Adipocyte (in vitro differentiated cells): ENCODE measurements at places on chromosomes 2 and 18.

DNA sequence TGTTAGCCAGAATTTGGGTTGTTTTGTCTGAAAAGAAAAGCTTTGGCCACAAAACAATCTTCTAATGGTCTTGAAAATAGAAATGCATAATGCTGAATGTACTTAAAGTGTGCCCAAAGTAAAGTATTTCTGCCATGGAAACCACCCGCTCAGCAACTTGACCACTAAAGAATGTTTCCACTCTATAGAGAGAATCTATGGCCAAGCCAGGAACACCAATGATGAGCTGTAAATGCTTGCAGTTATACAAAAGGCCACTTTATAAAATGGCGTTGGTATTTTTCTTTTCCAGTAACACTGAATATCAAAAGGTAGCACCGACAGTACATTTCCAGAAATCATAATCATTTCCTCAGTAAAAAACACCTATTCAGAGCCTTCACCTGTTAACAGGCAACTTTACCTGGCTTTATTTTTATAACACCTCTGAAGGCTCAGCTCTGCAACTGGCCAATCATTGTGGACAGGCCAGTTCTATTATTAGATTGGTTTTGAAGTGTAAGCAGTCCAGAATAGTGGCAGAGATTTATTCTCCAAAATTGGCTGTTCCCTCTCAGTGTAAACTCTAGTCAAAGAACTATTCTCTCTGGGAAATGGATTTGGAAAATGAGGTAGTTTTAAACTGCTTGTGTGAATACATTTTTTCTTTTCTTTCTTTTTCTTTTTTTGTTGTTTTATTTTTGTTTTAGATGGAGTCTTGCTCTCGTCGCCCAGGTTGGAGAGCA lies 36.1 kb downstream of the SLC40A1 start:
- DNase-seq, result no peak

DNA sequence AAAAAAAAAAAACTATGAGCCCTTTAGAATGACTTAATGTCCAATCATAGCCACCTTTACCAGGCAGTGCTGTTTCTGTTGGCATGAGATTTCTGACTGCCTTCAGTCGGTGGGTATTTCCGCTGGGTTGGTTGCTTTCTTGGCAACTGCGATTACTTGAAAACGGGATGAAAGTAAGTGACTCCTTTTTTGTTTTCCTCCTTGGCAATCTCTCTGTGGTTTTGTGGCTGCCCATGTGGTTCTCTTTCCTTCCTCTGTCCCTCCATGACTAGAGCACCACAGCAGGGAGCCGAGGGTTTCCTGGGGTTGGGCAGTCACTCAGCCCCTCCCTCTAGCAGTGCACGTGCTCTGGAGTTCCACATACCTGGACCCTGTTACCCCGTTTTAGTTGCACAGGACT lies 112.1 kb downstream of the KLHL29 start:
- DNase-seq, result no peak

- no peak for DNase-seq
Measured at GRCh38 chr2:174331595-174332216, 3.0 kb upstream of the SP9 start.

- DNase-seq, result no peak
Measured at GRCh38 chr2:37966326-37966725, 41.2 kb downstream of the RMDN2 start.

DNA sequence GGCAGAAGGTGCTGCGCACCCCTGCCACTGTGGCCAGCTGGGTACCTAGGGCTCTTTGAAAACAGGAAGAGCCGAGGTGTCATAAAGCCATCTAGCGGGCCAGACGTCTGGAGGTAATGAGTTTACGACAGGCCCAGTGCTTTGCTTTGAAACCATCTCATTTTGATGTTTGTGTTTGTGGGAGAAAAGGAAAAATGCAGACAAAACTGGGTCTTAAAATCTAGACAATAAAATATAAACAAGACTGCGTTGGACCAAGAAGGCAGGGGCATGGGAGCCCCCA lies 3.2 kb downstream of the HOXD9 start:
- no peak for DNase-seq

- no peak for DNase-seq
Measured at GRCh38 chr18:34993289-34993688, 47.9 kb upstream of the MAPRE2 start.

GRCh38 chr2:74555610-74556103 lies 1.1 kb downstream of the DOK1 start:
- no peak for DNase-seq

DNA sequence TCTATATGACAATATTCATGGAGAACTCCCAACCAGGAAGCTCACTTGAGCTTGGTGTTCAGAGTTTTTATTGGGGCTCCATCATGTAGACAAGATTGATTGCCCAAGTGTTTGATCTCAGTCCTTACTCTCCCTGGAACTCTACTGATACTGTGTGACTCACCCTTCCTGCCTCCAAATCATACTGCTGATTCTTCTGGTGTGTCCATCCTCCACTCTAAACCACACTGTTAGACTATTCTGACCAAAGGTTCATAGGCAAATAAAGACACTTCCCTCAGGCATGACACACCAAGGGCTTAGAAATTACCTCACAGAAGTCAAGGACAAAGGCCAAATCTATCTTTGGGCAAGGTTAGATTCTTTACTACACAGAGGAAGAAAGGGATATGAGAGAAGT lies 107.9 kb upstream of the CDH20 start:
- DNase-seq, result no peak

DNA sequence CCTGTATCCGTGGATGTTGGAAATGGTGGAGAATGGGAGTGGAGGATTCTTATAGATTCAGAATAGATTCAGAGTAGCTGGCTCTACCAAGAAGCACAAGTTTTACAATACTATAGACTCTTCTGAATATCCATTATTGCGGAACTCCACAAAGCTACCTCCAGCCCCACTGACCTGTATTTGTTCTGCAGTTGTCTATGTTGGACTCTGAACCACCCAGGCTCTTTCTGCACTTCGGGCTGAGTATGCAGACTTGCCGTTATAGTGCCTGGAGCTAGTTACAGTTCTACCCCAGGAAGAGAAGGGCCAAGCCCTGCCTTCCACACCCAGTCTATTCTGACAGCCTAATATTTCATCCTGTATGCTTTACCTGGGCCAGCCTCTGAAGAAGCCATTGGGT lies 4.4 kb upstream of the RGPD4 start:
- no peak for DNase-seq

- no peak for DNase-seq
Measured at GRCh38 chr2:72515696-72516095, 310.1 kb downstream of the EXOC6B start.

GRCh38 chr2:109300582-109300981 lies 171.6 kb downstream of the SH3RF3 start:
- DNase-seq, result no peak

GRCh38 chr2:86631846-86632485 lies 8.3 kb upstream of the RNF103 start:
- no peak for DNase-seq

DNA sequence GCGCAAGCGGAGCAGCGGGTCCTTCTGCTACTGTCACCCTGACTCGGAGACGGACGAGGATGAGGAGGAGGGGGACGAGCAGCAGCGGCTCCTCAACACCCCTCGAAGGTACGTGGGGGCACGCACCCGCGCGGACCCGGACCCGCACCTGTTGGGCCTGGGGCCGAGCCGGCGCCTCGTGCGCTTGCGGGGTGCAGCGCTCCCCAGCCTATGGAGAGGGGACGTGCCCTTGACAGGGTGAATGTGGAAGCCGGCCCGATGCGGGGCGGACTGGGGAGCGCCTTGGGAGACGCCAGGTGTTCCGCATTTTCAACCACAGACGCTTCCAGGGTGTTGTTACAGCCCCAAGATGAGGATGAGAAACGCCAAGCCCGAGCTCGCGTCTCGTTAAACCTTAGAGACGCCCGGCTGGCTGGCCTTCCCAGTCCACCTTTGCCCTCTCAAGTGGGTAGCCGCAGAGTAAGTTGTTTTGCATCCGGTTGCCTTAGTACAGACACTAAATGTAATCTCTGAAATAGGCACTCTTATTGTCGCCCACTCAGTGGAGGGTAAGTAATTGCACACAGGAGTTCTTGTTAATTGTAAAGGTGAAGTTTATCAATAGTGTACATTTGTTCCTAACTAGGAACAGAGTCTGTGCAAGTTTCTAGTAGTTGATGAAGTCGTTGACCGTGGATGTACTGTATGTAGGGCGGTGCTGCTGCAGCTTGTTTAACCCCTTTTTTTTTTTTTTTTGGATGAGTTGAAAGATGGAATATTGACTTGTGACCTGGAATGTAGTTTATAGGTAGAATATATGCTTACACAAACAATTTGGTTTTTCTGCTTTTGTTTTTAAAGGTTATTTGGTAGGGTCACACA lies 815 bp downstream of the GMCL1 start:
- DNase-seq, result peak; percentile 47

DNA sequence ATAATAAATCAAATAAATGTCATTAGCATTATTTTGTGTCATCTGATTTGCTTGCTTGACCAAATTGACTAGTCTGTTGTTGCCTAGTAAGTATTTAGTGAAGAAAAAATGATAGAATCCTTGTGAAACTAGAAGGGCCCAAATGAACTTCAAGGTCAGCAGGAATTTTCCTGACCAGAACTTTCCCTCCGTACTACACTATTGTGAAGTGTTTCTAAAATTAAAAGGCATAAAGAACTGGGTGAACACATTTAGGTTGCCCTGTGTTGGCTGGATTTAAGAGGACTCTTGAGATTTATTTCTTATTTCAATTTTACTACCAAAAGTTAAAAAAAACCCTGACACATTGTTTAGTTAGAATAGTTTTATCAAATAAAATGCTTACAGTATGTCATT lies 142.6 kb downstream of the CCDC85A start:
- DNase-seq, result no peak

DNA sequence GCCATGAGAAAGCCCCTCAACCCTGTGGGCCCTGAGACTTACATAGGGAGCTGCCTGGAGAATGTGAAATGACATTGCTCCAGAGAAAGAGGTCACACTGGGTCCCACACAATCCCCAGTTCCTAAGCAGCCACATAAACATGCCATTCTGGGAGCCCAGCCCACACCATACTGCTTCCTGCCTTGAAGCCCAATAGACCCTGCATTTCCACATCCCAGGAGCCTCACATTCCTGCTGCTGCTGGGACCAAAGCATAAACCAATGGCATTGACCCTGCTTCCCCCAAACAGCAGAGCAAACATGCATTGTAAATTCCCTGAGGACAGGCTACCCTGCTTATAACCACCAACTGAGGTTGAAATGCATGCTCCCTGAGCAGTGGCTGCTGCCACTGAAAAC lies 1117.6 kb upstream of the SLC39A10 start:
- no peak for DNase-seq

- no peak for DNase-seq
Measured at GRCh38 chr2:9820020-9820973, 23.0 kb upstream of the TAF1B start.

GRCh38 chr2:74357627-74358026 lies 14.4 kb upstream of the SLC4A5 start:
- DNase-seq, result no peak

DNA sequence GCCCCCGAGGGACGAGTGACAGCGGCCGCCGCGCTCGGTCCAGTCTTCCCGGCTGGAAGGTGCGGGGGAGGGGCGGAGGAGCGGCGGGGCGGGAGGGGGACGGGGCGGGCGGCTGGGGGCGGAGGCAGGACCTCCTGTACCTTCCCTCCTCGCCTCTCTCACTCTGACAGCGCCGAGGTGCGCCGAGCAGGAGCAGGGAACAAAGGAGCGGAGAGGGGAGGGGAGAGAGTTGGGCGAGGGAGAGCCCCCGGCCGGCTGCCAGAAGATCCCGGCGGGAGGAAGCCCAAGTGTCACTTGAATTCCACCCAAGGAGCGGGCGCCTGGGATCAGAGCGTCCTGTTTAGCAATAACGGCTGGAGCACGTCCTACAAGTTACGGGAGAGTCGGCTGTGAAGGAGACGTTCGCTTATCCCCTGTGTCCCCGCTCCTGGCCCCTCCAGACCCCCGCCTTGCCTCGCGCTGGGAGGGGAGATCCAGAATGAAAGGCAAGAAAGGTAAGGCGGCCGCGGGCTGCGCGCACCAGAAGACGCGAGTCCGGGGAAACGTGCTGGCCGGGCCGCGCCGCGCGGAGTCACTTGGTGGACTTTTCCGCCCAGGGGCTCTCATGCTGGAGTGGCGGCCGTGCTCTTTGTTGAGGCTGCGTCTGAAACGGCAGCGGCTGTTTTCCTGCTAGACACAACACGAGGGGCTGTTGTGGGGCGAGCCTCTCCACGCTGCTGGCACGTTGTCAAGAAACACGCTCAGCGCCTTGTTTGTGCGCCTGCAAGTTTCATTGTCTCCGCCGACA lies at the start of gene TGIF1:
TGIF1 (plus strand) TSS at position 161 of the 787 bp plus-strand sequence; CDS start at position 479, 318 bp downstream.
- peak; percentile 85 for DNase-seq

- no peak for DNase-seq
Measured at GRCh38 chr2:233179848-233180366, 71.6 kb upstream of the ATG16L1 start.

GRCh38 chr2:144524118-144525009 lies 4.4 kb upstream of the ZEB2 start:
- DNase-seq, result peak; percentile 71

DNA sequence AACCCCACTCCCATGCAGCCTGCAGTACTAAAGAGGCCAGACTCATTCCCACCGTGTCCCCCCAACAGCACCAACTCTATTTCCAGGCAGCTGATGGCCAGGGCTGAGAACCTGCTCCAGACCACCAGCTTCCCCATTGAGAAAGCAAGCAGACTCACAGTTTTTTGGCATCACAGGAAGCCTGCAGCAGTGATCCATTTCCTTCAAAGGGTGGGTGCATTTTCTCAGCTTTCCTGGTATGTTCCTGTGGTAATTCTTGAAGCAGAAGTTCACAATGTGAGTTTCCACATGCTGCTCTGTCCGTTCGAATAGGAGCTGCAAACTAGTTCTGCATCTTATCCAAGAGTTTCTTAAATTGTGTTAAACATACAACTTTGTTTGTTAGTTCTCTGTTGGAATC lies 1249.6 kb upstream of the FAM98A start:
- DNase-seq, result no peak

GRCh38 chr2:111024496-111024895 lies 96.2 kb upstream of the BCL2L11 start:
- DNase-seq, result no peak

- DNase-seq, result peak; percentile 81
Measured at GRCh38 chr2:28185891-28186290, 206.8 kb upstream of the FOSL2 start.

DNA sequence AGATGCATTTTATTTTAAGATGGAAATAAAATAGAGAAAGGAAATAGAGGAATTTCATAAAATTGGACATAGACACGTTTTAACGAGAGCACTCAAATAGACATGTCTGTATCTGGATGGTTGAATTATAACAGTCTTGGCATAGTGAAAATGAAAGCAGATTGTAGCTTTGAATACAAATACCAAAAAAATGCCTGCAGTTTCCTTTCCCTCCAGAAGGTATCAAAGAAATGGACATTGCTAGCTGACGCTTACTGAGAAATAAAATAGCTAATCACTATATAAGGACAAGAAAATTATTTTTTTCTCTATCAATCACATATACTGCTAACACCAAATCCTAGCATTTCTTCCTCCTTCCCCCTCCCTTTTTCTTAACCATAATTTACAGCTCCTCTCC lies 11.4 kb upstream of the MAPRE2 start:
- no peak for DNase-seq

- DNase-seq, result no peak
Measured at GRCh38 chr2:152835674-152836073, 117.3 kb downstream of the ARL6IP6 start.

GRCh38 chr2:234649951-234650350 lies 153.1 kb upstream of the ARL4C start:
- no peak for DNase-seq
